ENCODE measurements at places on chromosomes 16 and 17. TPM values are rescaled to one million over a fixed set of nuclear protein-coding genes. Genes with fewer than 3 reads are reported as not detected.

GRCh38 chr17:67546578-67547527 is 169.8 kb downstream of the PITPNC1 start:
- DNase-seq, result peak; percentile 54

The TEX14 gene
- total RNA-seq, result 0.55 TPM

DNA sequence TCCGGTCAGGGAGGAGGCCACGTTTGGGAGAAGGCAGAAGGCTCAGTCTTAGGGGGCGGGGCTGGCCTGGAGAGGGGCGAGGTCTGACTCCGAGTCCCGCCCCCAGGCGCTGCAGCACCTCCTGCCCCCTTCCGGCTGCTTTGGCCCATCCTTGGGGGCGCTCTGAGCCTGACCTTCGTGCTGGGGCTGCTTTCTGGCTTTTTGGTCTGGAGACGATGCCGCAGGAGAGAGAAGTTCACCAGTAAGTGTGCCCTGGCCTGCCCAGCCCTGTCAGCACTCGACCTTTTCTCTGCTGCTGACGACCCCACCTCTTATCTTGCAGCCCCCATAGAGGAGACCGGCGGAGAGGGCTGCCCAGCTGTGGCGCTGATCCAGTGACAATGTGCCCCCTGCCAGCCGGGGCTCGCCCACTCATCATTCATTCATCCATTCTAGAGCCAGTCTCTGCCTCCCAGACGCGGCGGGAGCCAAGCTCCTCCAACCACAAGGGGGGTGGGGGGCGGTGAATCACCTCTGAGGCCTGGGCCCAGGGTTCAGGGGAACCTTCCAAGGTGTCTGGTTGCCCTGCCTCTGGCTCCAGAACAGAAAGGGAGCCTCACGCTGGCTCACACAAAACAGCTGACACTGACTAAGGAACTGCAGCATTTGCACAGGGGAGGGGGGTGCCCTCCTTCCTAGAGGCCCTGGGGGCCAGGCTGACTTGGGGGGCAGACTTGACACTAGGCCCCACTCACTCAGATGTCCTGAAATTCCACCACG is 1.5 kb downstream of the TNFRSF12A start:
- peak; percentile 81 for DNase-seq

- no peak for DNase-seq
Measured at GRCh38 chr17:71472809-71473789, 647.7 kb upstream of the SOX9 start.

The COQ9 gene
- 66.6 TPM for total RNA-seq

DNA sequence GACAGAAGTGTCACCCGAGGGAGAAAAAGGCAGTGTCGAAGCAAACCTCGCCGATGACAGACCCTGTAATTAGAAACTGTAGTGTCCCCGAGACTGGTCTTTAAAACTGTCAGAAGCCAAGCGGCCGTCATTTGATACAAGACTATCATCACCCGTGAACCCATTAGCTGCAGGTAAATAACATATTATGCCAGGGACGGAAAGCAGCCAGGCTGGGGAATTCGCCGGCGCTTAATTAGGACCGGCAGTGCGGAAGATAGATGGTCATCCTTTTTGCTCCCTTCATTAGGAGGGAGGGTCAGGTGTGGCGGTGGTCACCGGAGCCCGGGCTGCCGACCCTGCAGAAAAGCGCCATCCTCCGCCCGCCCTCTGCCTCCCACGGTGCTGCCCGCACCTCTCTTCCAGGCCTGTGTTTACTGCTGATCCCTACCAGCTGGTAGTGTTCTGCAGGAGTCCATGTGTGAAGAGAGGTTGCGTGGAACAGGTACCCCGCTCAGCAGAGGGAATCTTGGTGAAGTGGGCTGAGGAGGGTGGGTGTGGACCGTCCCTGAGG is 109.4 kb upstream of the GSE1 start:
- DNase-seq, result no peak

GRCh38 chr17:15981646-15982580 is 17.6 kb downstream of the ZSWIM7 start:
- DNase-seq, result no peak

- peak; percentile 84 for DNase-seq
Measured at GRCh38 chr17:63433746-63434591, 12.1 kb downstream of the CYB561 start.

The BCL6B gene
- total RNA-seq, result 21.6 TPM

DNA sequence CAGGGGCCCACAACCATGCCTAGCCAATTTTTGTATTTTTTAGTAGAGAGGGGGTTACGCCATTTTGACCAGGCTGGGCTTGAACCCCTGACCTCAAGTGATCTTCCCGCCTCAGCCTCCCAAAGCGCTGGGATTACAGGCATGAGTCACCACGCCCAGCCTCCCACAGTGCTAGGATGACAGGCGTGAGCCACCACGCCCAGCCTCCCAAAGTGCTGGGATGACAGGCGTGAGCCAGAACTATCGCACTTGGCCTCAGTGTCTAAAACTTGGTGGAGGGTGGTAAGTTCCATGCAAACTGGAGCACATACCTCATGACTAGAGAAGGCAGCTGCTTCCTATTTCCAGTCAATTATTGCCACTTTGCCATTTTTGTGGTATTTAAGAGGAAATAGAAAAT is 7.1 kb downstream of the HSD17B2 start:
- DNase-seq, result no peak

The RGS11 gene
- 4.5 TPM for total RNA-seq

DNA sequence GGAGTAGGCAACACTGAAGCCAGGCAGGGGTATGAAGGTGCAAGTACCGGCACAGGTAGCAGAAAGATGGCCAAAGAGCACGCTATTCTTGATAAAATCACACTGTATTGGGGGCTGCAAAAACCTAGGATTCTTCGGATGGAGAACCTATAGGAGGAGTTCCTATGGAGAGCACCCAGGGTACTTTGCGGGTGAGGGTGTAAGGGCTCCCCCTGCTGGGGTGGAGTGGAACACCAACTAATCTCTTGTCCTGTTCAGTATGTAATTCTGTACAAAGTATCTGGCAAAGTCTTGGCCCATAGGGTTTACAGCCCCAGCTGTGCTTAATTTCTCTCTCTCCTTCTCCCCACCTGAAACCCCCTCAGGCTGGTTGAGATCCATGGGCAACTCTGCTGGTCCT is 393.1 kb upstream of the ASIC2 start:
- DNase-seq, result no peak

The GAST gene
- not detected for total RNA-seq

- no peak for DNase-seq
Measured at GRCh38 chr16:22973522-22973921, 159.6 kb downstream of the HS3ST2 start.

DNA sequence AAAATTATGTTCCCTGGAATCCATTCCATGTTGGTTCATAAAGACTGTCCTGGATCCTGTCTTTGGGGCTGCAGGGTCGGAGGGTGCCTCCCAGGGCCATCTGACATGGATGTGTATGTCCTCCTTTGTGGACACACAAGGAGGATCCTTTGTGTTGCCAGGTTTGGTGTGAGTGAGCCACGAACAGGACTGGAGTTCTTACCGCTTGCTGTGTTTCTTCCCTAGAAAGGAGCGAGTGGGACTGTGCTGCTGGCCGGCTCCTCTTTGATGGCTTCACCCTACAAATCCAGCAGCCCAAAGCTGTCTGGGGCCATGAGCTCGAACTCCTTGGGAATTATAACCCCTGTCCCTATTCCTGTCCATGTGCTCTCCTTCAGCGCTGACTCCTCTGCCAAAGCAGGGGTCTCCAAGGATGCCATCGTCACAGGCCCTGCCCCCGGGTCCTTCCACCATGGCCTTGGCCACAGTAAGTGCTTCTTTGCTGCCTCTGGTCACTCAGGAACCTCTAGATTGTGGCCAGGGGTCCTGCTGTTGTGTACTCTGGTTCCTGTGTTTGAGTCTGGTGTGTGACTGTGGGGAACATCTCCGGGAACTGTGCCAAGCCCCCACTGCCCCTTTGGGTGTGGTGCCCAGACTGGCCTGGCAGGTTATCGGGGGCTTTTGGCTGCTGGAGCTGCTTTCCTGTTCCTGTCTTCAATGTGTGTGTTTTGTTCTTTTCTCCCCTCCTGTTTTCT is 29.5 kb downstream of the UBN1 start:
- no peak for DNase-seq

- DNase-seq, result no peak
Measured at GRCh38 chr16:88538366-88539060, 31.7 kb upstream of the ZC3H18 start.

DNA sequence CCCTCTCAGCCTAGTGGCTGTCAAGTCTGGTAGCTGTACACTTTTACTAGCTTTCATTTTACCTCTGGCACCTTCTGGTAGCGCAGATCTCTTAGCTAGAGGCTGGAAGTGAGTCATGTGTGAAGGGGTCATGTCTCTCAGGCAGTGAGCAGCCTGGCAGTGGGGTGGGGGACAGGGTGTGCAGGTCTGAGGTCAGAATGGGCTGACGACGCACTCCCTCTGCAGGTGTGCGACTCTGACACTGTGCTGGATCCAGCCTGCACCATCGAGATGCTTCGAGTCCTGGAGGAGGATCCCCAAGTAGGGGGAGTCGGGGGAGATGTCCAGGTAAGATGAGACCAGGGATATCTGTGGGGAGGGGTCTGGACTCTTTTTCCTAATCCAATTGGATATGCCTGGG is 7.8 kb downstream of the HAS3 start:
- no peak for DNase-seq

DNA sequence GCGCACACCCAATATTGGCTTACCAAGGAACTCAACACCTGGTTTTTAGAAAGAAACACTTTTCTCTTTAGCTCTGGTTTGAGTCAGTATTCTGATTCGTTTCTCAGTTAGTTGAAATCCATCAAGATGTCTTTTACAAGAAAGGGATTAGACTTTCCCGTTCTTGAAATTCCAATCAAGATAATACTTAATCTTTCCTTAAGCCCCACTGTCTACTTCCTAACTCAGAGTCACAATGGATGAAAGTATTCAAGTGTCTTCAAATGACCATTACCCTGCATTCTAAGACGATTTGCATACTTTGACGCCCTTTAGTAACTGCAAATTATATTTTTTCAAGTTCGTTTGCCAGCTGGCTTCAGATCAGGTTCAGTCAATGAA is 189.8 kb downstream of the USP22 start:
- no peak for DNase-seq

DNA sequence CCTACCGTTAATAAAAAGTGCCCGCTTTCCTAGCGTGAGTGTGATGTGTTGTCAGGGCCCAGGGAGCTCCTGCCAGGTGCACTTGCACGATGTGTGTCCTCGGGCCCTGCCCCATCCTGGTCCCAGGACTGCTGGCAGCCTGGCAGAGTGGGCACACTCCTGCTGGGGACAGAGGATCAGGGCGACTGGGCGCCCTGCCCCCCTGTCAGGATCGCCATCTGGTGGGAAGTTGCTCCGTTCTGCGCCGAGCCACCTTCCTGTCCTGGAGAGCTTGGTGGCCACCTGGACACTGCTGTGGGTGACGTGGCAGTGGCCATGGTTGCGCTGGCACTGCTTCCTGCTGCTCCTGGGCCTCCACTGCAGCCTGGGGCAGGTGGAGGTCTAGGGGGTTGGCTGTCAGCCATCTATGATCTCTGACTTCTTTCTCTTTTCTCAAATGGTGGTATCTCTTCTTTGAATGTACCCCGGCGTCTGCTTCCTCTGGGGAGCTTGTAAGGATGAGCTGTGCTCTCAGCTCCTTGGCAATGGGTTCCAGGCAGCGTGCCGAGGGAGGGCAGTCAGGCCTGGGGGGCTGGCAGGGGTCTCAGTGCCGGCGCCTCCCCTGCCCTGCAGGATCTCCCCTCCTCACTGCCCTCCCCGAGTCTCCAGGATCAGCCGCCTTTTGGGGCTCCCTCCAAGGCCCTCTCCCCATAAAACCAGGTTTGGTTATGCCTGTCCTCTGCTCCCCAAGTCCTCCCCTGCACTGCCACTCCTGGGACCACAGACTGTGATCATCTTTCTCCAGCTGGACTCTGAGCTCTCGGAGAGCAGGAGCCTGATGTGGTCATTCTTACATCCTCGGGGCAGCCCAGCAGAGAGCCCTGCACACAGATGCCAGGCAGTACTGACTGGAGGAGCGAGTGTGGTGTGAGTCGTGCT is 76.9 kb downstream of the AMFR start:
- DNase-seq, result no peak

The KCNH4 gene
- total RNA-seq, result 0.99 TPM

The KRTAP2-3 gene
- not detected for total RNA-seq

DNA sequence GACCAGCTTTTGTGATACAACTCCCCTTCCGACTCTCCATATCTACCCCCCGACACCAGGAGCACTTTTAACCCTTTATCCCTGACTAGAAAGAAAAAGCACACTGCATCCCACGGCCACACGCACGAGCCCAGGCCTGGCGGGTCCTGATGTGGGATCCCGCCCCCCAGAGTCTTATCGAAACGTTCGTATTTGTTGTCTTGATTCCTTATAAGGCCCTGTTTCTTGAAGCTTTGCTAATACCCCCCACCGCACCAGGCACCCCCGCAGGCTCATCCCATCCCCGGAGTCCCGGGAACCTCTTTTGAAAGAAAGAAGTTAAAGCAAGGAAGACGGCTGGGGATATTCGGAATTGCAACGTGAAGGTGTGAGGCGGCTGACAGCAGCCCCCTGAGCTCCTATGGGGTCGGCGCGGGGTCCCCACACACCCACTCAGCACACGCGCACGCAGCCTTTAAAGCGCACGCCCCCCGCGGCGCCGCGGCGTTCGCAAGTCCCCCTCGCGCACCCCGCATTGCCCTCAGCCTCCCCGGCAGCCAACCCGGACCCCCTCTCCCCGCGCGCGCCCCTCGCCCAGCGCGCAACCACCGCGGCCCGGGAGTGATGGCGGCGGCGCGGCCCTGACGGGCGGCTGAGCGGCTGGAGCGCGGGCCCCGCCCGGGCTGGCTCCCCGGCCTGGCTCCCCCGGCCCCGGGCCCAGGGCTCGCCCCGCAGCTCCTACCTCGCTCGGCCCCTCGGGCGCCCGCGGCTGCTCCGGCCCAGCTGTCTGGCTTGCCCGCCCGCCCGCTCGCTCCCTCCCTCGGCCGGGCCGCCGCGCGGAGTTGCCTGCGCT is 448 bp downstream of the STAT5B start:
- no peak for DNase-seq

The PRSS36 gene
- total RNA-seq, result 1.1 TPM

The CENPX gene
- 58.5 TPM for total RNA-seq

- DNase-seq, result no peak
Measured at GRCh38 chr17:77107506-77108433, 33.0 kb upstream of the SEC14L1 start.

GRCh38 chr16:30075503-30076275 is at the start of gene PPP4C:
PPP4C (plus strand) TSS chr16:30075994; CDS start chr16:30076378, 384 bp downstream.
- peak; percentile 92 for DNase-seq

DNA sequence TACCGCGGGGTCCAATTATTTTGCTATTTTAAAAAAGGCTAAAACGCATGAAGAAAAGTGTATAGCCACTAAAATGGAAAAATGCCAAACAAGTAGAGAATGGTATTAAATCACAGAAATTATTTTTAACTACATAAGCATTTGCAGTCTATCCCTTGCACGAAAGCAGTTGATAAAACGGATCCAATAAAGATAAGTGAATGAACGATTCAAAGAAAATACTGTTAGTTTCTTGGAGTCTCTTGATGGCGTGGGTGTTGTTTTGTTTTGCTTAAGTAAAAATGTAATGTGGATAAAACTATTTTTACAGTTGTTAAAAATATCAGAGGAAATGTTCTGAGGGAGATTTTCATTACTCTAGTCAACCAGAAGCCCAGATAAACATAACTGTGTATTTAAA is 9.3 kb downstream of the HS3ST3A1 start:
- no peak for DNase-seq
